Activated CD4-positive, alpha-beta memory T cell treated with anti-CD3 and anti-CD28 coated beads, Interleukin-2, amount 10 ng/mL, durations not matched to agents 7 days and 5 days (primary cell): ENCODE measurements at places on chromosomes 1 and 21.
A peak's percentile ranks its signal among the peaks of the same experiment; 100 is the strongest.

GRCh38 chr1:183551924-183552323 is 38.3 kb downstream of the NCF2 start:
- H3K4me1 ChIP-seq = peaks cover 6% of the 10 kb centered on the region
- no peak for DNase-seq
- peaks cover 78% of the 10 kb centered on the region for H3K36me3 ChIP-seq
- H3K4me3 ChIP-seq = no peak overlapping the region

DNA sequence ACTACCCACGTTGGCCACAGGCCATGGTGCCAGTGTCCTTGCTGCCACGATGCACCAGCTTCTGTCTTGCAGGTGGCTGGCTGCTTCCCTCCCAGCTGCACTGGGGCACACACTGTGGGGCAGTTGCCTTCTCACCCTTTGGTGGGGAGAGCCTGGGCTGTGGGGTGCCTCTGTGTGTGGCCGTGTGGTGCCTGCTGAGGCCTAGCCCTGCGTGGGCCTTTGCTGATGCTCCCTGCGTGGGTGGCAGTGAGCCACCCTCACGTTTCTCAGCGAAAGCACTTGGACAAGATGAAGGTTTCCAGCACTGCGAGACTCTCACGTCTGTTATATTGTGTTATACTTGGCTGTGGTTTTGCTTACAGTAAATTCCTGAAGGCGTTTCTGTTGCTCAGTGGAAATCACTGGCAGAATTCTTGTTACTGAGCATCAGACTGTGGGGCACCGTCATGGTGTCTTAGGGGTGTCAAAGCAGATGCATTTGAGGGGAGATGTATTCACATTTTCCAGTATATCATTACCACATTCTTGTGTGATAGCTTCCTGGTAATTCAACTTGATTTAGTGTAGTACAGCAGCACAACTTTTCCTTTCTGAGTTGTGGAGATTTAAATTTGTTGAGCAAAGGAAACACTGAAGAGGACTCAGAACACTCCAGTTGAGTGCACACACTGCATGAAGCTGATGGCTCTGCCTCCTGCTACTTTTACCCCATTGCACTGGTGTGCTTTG is 124.7 kb downstream of the PCBP3 start:
- peaks cover 31% of the 10 kb centered on the region for H3K4me1 ChIP-seq
- peak overlapping the region; percentile 45 for H3K27ac ChIP-seq
- no peak overlapping the region for H3K4me3 ChIP-seq
- no peak for DNase-seq
- H3K36me3 ChIP-seq = peaks cover 5% of the 10 kb centered on the region

DNA sequence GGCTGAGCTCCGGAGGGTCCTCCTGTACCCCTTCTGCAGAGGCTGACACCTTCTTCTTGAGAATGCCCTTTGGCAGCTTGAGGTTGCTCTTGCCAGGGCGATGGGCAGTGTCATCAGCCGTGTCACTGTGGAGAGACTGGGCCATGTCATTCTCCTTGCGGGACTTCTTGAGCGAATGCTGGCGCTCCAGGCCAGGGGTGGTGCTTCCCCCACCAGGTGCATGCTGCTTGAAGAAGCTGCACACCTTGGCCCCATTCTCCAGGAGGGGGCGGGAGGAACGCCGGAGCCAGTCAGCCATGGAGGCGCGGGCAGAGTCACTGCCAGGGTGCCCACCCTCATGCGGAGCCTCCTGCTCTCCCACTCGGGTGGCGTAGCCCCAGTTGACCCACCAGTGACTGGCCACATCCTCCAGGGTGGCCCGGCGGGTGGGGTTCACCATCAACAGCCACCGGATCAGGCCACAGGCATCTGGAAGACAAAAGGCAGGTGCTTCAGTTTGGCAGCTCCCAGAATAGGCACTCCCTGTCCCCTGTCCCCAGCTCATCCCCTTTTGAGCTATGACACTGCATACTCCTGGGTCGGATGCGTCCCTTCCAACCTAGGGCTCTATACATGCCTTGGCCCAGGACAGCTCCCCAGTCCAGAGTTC is 17.4 kb downstream of the NUAK2 start:
- H3K36me3 ChIP-seq = peaks cover 56% of the 10 kb centered on the region
- peaks cover 16% of the 10 kb centered on the region for H3K4me1 ChIP-seq
- H3K27me3 ChIP-seq = peaks cover 2% of the 10 kb centered on the region
- DNase-seq = no peak

- peak overlapping the region; percentile 91 for H3K27ac ChIP-seq
- peak; percentile 48 for DNase-seq
- H3K36me3 ChIP-seq = peaks cover 16% of the 10 kb centered on the region
- H3K27me3 ChIP-seq = no peaks in the 10 kb centered on the region
Measured at GRCh38 chr21:43778469-43779335, 2.6 kb upstream of the CSTB start.

DNA sequence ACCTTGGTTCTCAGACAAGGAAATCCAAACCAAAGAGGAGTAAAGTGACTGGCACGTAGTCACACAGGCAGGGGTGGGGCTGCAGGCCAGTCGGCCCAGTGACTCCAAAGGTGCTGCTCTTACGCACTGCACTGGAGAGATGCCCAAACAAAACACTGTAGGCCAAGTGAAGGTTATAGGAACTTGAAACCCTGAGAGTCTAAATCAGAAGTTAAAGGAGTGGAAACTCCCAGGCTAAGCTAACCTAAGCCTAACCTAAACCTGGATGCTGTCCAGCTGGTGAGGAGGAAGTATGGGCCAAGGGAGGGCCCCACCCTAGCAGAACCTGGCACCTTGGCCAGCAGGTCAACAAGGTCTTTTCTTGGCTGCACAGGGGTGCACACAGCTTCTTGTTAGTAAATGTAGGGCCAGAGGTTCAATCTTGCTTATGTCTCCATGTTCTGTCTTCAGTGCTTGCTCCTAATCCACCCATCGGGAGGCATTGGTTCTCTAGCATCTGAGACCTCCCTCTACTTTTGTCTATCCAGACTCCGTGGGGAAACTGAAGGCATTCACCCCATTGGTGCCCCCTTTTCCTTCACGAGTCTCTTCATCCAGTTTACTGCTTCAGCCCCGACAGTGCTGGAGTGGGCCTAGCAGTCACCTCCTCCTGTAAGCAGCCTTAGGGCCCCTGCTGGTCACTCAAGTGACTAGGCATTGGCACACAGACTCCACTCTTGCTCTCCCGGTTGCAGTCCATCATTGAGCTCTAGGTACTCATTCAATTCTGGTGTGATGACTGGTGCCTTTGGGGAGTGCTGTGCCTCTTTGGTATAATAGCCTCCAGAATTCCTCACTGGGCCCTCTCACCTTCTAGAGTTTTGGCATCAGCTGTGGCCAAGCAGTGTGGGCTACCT is 12.9 kb upstream of the TMEM125 start:
- no peak for DNase-seq
- no peaks in the 10 kb centered on the region for H3K36me3 ChIP-seq
- no peak overlapping the region for H3K27ac ChIP-seq
- no peaks in the 10 kb centered on the region for H3K4me1 ChIP-seq
- no peak overlapping the region for H3K4me3 ChIP-seq

GRCh38 chr1:211739671-211740411 is 64.4 kb upstream of the NEK2 start:
- no peak overlapping the region for H3K27ac ChIP-seq
- no peak overlapping the region for H3K4me3 ChIP-seq
- no peaks in the 10 kb centered on the region for H3K27me3 ChIP-seq

GRCh38 chr1:212353181-212353580 is 61.5 kb downstream of the PACC1 start:
- no peak overlapping the region for H3K27ac ChIP-seq
- no peaks in the 10 kb centered on the region for H3K4me1 ChIP-seq
- no peak overlapping the region for H3K4me3 ChIP-seq
- peaks cover 36% of the 10 kb centered on the region for H3K36me3 ChIP-seq

- DNase-seq = no peak
- no peaks in the 10 kb centered on the region for H3K4me1 ChIP-seq
- H3K27me3 ChIP-seq = no peaks in the 10 kb centered on the region
- H3K4me3 ChIP-seq = no peak overlapping the region
Measured at GRCh38 chr1:178533121-178533946, 20.4 kb downstream of the TEX35 start.

GRCh38 chr1:215128504-215128903 is 46.0 kb downstream of the KCNK2 start:
- H3K36me3 ChIP-seq = no peaks in the 10 kb centered on the region
- no peak overlapping the region for H3K4me3 ChIP-seq
- no peaks in the 10 kb centered on the region for H3K27me3 ChIP-seq
- H3K27ac ChIP-seq = no peak overlapping the region
- DNase-seq = no peak

GRCh38 chr1:117037802-117038201 is 22.3 kb upstream of the TTF2 start:
- no peak for DNase-seq
- no peak overlapping the region for H3K4me3 ChIP-seq
- H3K4me1 ChIP-seq = no peaks in the 10 kb centered on the region
- H3K27me3 ChIP-seq = no peaks in the 10 kb centered on the region
- peaks cover 3% of the 10 kb centered on the region for H3K36me3 ChIP-seq

DNA sequence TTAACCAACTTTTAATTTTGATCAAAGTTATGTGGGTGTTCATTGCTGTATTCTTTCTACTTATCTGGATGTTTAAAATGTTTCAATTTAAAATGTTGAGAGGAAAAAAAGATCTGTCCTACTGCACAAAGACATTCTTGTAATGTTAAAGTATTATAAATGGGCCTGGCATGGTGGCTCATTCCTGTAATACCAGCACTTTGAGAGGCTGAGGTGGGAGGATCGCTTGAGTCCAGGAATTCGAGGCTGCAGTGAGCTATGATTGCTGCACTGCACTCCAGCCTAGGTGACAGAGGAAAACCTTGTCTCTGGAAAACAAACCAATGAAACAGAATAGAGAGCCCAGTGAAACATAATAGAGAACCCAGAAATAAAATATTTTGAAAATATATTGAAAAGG is 65.5 kb upstream of the LRRC8B start:
- H3K27me3 ChIP-seq = peaks cover 56% of the 10 kb centered on the region
- H3K4me3 ChIP-seq = no peak overlapping the region
- peaks cover 9% of the 10 kb centered on the region for H3K4me1 ChIP-seq

GRCh38 chr1:172163498-172164215 is 256.8 kb upstream of the C1orf105 start:
- H3K27ac ChIP-seq = no peak overlapping the region
- H3K4me1 ChIP-seq = no peaks in the 10 kb centered on the region
- H3K36me3 ChIP-seq = no peaks in the 10 kb centered on the region
- no peak overlapping the region for H3K4me3 ChIP-seq

DNA sequence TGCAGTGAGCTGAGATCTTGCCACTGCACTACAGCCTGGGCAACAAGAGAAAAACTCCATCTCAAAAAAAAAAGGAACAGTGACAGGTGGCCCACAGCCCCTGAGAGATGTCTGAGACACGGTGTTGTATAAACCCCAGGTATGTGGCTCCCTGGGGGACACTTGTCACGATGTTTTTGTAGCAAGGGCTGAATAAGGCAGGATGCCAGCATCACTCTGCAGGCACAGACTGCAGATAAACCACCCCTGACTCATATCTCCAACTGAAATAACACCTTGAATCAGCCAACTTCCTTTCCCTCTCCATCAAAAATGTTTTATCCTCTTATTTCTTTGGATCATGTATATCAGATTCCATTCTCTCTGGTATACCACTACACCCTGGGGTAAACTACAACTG is 52.5 kb downstream of the NMNAT2 start:
- no peak overlapping the region for H3K4me3 ChIP-seq
- no peak for DNase-seq
- H3K27me3 ChIP-seq = peaks cover 24% of the 10 kb centered on the region
- no peaks in the 10 kb centered on the region for H3K36me3 ChIP-seq

GRCh38 chr1:19577036-19577435 is 67.1 kb upstream of the NBL1 start:
- H3K36me3 ChIP-seq = no peaks in the 10 kb centered on the region
- no peak overlapping the region for H3K4me3 ChIP-seq
- H3K4me1 ChIP-seq = peaks cover 8% of the 10 kb centered on the region
- H3K27me3 ChIP-seq = peaks cover 27% of the 10 kb centered on the region

DNA sequence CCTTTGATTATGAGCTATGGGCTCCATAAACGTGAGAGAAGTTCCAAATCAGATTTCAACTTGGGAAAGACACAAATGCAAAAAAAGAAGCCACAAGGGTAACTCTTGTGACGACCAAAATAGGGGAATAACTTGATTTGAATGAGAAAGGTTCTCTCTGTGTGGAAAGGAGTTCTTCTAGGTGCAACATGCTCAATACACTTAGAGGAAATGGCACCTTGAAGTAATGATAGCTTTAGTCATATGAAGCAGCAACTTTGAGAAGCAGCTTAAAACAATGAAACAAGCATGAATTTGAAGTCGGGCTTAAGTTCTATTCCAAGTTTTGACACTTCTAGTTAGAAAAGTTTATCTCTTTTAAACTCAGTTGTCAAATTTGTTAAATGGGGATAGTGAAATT is 21.8 kb upstream of the RGS1 start:
- H3K4me3 ChIP-seq = no peak overlapping the region
- peaks cover 3% of the 10 kb centered on the region for H3K36me3 ChIP-seq
- no peaks in the 10 kb centered on the region for H3K27me3 ChIP-seq
- H3K27ac ChIP-seq = no peak overlapping the region

DNA sequence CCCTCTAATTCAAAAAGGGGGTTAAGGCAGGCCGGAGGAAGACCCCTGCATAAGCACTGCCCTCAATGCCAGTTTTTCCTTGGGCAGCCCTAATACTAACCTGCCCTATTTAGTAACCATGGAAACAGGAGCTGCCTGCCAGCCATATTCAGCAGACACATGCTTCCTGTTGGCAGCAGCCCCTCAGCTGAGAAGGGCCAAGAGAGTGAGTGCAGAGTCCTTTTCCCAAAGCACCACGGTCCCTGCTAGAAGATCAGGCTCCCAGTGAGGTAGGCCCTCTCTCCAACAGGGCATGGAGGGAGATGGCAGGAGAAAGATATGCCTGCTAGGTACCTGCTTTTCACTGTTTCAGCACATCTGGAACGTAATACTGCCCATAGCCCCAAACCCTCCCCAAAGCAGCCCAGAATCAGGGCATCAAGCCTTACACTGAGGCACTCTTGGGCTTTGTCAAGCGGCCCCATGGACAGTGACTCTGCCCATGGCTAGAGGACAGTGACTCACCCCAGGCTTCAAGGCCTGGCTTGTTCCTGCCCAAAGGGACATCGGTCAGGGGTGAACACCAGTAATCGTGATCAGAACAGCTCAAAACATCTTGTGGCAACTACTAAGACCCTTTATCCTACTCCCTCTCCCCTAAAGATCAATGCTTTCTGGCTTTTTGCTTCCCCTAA is 64.5 kb downstream of the BCAR3 start:
- H3K4me1 ChIP-seq = peaks cover 22% of the 10 kb centered on the region
- H3K4me3 ChIP-seq = no peak overlapping the region
- no peak for DNase-seq
- H3K27ac ChIP-seq = no peak overlapping the region
- H3K36me3 ChIP-seq = no peaks in the 10 kb centered on the region

GRCh38 chr1:206513312-206514111 is 6.2 kb downstream of the RASSF5 start:
- DNase-seq = no peak
- H3K27me3 ChIP-seq = peaks cover 26% of the 10 kb centered on the region
- H3K36me3 ChIP-seq = no peaks in the 10 kb centered on the region
- H3K27ac ChIP-seq = no peak overlapping the region
- no peak overlapping the region for H3K4me3 ChIP-seq

DNA sequence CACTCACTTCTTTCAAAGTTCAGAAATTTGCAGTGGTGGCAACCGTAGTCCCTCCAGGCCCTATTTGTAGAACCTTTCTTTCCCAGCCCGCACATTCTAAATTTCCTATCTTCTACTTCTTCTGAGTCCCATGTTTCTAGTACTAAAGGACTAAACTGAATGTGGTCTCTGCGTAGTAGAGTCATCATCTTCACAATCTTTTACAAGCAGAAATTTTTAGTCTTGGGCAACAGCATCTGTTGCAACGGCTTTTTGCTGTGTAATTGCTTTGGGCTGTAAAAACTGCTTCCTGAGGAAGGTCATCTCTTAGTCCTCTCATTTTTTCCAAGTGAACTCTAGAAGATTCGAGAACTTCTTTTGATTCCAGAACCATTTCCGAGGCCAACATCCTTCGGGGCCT is 23.9 kb downstream of the VAV3 start:
- H3K27me3 ChIP-seq = peaks cover 4% of the 10 kb centered on the region
- peaks cover 15% of the 10 kb centered on the region for H3K4me1 ChIP-seq
- H3K4me3 ChIP-seq = no peak overlapping the region
- DNase-seq = no peak
- H3K36me3 ChIP-seq = no peaks in the 10 kb centered on the region
